GM04503 (cell line): ENCODE measurements at places on chromosomes 1 and 21.

GRCh38 chr1:219322766-219323165, 149.1 kb downstream of the LYPLAL1 start:
- no peak for DNase-seq

DNA sequence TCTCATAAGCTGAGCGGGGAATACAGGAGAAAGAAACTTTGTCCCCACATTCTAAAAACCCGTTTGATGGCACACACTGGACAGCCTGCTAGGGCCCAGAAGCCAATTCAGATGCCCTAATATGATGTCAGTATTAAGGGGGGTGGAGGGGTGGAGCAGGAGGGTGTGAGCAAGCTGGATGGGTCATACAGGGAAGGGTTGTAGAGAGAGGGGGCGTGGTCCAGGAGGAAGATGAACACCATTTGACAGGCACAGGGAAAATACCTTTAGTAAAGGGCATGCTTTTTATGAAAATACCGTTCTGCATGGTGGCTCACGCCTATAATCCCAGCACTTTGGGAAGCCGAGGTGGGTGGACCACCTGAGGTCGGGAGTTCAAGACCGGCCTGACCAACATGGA, 6.0 kb downstream of the TARS2 start:
- DNase-seq, result no peak

- DNase-seq, result no peak
These were observed 106.8 kb downstream of the ESRRG start for GRCh38 chr1:216616425-216616824.

DNA sequence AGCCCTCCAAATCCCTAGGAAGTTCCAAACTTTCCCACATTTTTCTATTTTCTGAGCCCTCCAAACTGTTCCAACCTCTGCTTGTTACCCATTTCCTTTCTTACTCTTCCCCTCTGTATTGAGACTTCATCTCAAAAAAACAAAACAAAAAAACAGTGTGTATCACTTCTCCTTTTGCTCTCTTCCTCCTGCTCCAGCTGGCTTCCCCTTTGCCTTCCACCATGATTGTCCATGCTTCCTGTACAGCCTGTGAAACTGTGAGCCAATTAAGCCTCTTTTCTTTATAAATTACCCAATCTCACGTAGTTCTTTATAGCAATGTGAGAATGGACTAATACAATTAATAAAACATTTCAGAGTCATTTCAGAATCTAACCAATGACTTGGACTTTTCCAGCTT, 69.6 kb upstream of the KRTAP19-8 start:
- DNase-seq, result no peak

DNA sequence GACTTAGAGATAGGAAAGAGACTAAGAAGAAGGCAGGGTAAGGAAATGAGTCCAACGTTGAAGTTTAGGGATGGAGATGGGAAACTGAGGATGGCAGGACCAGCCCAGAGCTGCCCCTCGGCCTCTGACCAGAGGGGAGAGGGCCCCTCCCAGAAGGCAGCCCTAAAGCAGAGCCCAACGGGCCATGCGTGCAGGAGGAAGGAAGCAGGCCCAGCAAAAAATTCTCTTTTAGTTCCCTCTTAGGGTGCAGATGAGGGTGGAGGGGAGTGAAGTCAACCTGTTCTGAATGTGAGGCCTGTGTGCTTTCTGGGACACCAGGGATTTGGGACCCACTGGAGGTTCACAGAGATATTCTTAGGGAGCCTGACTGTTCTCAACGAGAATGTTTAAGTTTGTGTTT, 225.4 kb downstream of the RHOU start:
- no peak for DNase-seq

DNA sequence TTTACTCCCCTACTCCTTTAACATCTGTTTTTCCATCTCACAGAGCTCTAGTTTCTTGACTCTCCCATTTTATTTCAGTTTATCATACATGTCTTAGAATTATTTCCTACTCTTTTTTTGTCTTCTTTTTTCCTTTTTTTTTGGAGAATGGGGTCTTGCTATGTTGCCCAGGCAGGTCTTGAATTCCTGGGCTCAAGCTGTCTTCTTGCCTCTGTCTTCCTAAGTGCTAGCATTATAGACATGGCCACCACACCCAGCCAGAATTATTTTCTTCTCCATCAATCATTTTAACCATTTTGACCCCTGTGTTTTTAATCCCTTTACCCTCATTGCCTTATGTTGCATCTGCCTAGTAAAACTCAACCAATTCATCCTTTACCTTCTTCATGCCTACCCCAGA, 123.2 kb upstream of the KIAA1614 start:
- no peak for DNase-seq

- DNase-seq, result no peak
These were observed 62.3 kb downstream of the RUNX1 start for GRCh38 chr21:34986561-34987500.

GRCh38 chr1:1946540-1946939, 27.5 kb upstream of the TMEM52 start:
- no peak for DNase-seq

- no peak for DNase-seq
These were observed 53.1 kb downstream of the MYOM3 start for GRCh38 chr1:24058671-24059455.

GRCh38 chr1:206748348-206749030, 22.1 kb upstream of the IL19 start:
- DNase-seq, result no peak

DNA sequence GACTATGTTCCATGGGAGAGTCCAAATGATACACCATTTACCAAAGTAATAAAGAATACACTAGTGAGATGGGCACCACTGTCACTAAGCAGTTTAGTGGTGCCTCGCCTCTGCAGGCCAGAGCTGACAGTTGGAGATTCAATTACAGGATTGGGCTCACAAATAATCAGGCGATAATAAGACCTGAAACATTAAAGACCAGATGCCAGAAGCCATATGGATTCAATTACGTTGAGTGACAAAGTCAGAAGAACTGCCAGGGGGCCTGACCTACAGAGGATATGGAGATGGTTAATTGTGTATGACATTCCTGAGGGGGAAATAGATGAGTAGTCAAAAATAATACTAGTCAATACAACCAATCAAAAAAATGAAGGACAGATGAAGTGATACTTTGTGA, 65.2 kb upstream of the ST6GALNAC5 start:
- no peak for DNase-seq

DNA sequence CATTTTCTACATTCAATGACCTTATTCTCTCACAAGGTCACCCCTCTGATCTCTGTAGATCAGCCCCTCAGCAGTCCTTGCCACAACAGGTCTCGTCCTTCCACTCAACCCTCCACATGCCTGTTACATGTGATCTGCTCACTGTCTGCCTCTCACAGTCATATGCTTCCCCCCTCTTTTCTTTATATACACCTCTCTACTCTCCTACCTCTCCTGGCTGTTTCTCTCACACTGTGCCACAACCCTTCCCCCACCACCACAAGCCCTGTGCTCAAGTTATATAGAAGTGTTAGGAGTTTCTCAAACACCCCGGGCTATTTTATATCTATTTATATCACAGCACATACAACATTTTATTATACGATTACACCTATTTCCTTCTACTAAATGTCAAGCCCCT, 12.6 kb downstream of the B3GALNT2 start:
- DNase-seq, result no peak

- DNase-seq, result no peak
These were observed 15.7 kb downstream of the EPHX1 start for GRCh38 chr1:225825607-225826007.

GRCh38 chr1:187837787-187838186, 1009.0 kb downstream of the PLA2G4A start:
- DNase-seq, result no peak

GRCh38 chr1:226708967-226709396, 30.1 kb downstream of the ITPKB start:
- no peak for DNase-seq

DNA sequence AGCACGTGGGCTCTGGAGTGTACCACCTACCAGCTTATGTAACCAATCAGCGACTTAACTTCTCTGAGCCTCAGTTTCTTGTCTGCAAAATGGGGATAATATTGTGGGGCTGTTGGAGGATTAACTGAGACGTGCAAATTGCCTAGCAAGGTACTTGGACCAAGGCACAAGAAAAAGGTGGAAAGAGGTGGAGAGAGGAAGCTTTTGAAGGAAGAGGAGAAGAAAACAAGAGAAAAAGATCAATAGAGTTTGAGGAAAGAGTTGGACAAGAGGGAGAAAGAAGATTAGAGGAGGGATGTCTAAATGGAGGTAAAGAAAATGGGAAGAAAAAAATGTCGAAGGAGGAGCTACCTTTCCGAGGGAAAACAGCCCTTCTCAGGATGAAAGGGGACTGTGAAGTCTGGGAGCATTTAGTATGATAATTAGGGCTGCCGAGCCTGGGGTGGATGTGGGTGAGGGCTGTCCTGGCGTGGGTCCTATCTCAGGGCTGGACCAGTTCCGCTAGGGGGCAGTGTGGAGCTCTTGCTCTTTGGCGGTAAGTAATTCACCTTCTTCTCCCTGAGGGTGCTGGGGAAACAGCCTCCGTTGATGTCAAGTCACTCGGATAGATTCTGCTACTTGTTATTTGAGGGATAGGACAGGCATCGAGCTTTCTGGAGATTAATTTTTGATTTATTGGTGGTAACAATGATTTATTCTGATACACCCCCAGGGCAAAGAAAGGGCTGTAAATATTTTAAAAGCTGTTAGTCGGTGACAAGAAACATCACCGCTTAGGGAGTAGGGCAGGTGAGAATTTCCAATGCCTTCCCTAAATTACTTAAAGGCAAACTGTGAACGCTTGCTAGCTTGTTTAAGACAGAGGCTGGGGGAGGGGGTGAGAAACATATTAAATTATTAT, 79.0 kb upstream of the NFASC start:
- DNase-seq, result no peak

DNA sequence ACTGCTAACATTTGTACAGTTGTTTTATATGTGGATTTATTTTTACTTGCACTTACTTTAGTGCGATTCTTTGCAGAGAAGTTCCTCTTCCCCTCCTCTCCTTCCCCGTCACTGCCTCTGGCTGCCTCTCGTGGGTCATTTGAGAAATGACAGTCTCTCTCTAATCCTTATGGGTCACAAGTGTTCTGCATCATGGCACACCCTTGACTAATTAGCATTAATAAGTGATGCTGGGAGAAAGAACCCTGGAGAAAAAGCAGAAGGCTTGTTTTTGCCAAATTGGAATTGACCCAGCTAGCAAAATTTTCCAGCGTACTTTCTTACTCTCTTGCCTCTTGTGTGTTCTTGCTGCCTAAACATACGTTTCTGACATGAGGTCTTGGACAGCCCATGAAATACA, 301.2 kb downstream of the DUSP10 start:
- DNase-seq, result no peak

- no peak for DNase-seq
These were observed 240.1 kb downstream of the DISC1 start for GRCh38 chr1:231866392-231867331.

DNA sequence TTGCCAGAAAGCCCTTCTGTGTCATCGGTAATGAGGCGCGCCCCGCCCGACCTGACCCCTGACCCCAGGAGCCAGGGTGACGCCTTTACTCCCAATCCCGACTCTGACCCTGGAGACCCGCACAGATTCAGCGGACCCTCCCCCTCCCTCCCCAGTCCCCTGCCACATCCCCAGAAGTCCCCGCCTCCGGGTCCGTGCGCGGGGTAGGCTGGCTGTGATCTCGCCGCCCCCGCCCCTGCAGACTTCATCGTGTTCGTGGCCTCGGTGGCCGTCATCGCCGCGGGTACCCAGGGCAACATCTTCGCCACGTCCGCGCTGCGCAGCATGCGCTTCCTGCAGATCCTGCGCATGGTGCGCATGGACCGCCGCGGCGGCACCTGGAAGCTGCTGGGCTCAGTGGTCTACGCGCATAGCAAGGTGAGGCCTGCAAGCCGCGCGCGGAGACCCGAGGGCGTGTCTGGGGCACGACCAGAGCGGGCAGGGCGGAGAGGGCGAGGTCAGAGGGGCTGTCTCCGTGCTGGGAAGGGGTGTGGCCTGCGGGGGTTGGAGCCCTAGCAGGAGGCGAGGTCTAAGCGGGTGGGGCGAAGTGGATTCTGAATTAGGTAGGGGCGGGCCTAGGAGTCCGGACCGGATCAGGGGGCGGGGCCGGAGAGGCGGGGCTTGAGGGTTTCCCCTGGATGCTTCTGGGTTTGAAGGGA, 34.8 kb downstream of the KCNQ4 start:
- DNase-seq, result no peak

- no peak for DNase-seq
These were observed 27.8 kb downstream of the KIAA0040 start for GRCh38 chr1:175164751-175165150.

- DNase-seq, result no peak
These were observed 74.8 kb downstream of the MORN1 start for GRCh38 chr1:2316451-2316961.
